ENCODE measurements at places on chromosomes 3 and 15.

- DNase-seq, result no peak
These were observed 405.1 kb downstream of the LSAMP start for GRCh38 chr3:116040152-116040551.

DNA sequence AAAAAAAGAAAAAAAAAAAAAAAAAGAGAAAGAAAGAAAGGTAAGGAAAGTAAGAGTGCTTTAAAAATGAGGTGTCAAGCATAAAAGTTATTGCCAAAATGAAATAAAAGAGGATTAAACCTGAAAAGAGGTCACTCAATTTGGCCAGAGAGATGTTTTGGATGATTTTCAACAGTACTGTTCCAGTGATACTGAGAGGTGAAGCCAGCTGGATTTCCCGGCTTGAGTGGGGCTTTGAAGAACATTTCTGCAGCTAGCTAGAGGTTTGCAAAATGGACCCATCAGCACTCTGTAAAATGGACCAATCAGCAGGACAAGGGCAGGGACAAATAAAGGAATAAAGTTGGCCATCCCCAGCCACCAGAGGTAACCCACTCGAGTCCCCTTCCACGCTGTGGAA is 128.5 kb downstream of the LSAMP start:
- no peak for DNase-seq

- no peak for DNase-seq
These were observed 95.2 kb upstream of the CDIN1 start for GRCh38 chr15:36484038-36484778.

- DNase-seq, result no peak
These were observed 2.0 kb upstream of the TMED3 start for GRCh38 chr15:79308874-79309273.

DNA sequence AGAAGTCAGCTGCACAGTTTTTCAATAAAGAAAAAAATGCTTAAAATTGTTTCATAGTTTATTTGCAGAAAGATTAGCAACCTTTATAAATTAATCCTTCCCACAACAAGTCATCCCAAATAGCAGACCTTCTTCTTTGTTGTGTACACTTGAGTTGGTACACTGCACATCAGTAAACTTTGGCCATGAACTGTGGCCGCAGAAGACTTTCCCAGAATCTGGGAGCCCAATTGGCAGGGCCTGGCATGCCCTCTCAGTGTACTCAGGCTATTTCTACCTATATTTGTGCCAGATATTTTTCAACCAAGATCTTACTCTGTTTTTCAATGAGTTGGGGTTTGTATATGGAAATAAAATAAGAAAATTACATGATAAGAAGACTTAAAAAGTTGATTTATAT is 133.1 kb downstream of the DIPK2A start:
- DNase-seq, result no peak
